ENCODE measurements at places on chromosomes 5 and 9.

DNA sequence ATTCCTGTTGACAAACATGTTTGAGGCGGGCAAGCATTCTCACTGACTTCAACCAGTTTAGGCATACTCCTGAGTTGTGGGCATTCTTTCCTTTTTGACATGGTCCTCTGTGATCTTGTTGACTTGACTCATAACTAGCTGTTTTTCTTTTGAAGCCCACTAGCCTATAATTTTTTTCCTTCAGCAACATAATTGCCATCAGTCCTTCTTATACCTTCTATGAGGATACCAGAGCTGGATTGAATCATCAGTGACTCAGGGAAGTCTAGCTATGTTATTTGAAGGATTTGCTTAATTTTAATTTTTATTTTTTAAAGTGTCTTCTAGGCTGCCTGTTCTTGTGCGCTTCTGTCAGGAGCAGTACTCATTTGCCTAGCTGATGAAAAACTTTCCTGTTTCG is 259.5 kb downstream of the NR3C1 start:
- peak; percentile 77 for DNase-seq

DNA sequence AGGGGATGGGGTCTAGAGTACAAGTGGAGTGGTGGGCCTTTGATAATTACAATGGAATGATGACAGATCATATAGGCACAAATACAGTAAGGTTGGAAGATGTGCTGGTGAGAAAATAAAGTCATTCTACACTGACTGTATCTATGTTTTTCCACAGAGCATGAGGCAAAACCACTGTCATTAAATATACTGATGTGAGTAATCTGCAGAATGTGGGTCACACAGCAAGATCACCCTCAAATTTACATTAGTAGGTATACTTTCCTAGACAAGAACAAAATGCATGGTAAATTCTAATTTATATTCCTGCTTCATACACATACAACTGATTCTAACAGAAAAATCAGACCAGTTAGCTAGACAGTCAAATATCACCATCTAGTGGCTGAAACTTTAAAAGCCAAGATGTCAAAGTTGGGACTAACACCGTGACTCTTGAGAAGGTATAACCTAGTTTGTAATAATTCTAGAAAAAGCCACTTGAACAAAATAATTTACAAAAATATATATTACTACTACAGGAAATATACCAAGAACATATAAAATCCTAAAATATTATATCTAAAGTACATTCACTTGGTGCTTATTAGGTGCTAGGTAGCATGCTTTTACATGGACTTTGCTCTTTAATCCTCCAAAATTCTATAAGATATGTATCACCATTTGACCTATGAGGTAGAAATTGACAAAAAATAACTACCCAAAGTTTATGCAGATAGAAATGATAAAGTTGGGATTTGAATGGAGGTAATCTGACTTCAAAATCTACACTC is 19.5 kb downstream of the TTC33 start:
- peak; percentile 63 for DNase-seq

GRCh38 chr5:151121665-151122064 is 35.9 kb downstream of the ANXA6 start:
- DNase-seq: no peak

GRCh38 chr5:124053340-124053739 is 541.4 kb downstream of the CSNK1G3 start:
- DNase-seq: no peak

GRCh38 chr5:179805529-179806249 is 977 bp downstream of the MGAT4B start:
- DNase-seq: peak; percentile 44

DNA sequence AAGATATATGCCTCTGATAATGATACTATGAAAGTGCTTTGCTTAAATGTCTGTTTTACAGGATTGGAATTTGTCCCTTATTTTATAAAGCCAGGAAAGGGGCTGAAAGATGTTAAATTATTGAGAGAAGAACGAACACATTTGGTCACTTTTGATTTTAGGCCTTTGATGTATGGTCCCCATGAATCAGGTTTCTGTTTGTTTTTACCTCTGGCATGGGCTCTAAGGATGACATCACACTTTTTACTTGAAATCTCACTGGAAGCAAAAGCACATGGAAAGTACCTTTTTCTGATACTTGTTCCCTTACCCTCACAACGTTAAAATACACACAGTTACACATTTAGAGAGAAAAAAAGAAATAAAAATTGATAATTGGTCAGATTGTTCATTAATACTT is 6.9 kb downstream of the OTULIN start:
- DNase-seq: peak; percentile 50

DNA sequence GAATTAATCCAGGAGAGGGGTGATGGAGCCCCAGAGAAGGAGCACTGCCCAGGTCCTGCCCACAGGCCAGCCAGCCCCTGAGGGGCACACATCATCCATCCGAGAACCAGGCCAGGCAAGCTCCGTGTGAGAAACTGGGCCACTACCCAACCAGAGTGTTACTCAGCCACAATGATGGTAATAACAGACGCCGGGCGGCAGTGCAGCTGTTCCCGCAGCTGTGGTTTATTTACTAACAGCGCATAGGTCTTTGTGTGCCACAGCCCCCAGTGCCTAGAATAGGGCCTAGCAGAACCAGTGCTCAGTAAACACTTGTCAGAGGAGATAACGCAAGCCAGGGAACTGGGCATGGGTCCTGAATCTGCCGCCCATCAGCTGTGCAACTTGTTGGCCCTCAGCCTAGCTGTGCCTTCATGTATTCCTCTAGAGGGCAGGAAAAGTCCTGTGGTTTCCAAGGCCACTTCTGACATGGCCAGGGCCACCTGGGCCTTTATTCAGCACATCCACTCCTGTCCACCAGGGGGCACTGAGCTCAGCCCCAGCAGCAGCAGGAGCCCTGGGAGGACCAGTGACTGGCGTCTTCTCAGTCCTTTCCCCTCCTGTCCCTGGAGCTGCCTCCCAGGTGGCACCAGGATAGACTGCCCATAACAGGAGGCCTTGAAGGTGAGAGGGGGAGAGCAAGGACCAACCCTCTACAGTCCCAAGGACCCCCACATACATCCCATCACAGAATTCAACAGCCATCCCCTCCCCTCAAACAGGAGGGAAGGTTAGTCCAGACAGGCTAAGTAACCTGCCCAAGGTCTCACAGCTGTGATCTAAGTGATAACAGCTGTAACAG is 2.1 kb downstream of the MXD3 start:
- DNase-seq: peak; percentile 84

DNA sequence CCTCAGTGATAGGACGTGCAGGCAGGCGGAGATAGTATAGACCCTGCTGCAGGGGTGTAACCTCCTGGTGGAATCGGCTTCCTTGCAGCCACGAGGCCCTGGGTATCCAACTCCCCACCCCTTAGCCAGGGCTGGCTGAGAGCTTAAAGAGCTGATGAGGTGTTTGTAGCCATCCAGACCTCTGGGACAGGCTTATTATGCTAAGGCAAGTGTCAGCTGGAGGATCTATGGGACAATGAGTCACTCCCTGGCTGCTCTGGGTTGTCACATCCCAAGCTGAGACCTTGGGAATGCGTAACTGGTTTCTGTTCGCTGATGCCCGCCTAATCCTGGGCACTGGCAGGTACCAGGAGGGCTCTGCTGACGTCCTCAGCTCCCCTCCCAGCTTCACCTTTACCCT is 38.9 kb downstream of the DAB2IP start:
- no peak for DNase-seq

DNA sequence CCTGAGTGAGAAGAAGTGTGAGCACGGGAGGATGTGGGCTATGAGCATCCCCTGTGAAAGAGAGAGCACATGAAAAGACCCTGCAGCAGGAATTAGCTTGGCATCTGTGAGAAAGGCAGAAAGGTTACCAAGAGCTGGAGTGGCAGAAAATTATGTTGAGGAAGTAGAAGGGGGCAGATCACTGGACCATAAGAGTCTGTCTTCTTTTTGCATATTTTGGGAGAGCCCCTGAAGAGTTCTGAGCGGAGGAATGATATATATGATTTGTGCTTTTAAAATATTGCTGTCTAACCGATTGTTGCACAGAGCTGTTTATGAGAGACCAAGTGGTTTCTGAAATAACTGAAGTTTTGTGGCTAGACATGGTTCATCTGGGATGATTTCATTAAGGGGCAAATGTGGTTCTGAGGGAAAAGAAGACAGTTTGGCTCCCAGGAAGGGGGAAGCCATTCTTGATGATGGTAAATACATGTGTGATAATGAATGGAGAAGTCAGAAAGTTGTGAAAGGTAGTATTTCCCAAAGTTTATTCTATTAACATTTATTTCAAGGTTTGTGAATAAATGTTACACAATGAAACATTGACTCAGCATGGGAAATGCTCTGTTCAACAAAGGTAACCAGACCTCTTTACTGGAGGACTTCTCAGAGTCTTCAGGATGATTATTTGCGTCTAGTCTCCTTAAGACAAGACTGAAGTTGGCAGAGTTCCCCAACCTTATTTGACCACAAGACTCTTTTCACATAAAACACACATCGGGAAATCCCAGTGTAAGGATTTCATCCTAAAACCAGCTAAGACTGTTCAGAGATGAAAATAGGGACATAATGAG is 31.5 kb upstream of the ADRB2 start:
- peak; percentile 84 for DNase-seq

GRCh38 chr5:181044662-181045305 is 4.7 kb downstream of the BTNL9 start:
- no peak for DNase-seq

GRCh38 chr5:72454996-72455395 is 52.2 kb downstream of the ZNF366 start:
- DNase-seq: no peak

DNA sequence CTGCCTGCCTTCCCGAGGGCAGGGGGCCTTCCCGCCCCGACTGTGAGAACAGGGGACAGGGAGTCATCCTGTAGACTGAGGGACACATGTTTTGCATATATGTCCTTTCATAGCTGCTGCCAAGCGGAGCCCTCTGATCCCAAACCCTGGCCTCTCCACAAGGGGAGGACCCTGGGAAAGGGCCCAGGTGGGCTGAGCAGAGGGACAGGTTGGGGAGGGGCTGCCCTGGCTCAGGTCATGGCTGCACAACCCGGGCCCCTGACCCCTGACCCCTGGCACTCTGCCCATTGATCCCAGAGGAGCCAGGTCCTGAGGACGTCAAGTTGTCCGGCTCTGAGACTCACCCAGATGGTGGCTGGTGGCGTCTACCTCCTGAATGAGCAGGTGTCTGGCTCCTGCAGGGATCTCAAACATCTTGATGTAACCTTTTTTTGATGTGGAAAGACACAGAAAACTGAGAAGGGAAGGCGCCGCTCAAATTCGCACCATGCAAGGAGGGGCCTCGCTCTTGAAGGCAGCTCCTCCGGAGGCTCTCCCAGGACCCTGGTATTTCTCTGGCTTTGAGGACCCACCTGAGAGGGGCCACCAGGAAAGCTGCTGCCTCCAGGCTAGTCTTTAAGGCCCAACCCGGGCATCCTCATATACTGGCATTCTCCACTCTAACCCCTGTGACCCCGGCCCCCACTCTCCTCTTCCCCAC is 71.9 kb downstream of the ZNF354C start:
- no peak for DNase-seq

DNA sequence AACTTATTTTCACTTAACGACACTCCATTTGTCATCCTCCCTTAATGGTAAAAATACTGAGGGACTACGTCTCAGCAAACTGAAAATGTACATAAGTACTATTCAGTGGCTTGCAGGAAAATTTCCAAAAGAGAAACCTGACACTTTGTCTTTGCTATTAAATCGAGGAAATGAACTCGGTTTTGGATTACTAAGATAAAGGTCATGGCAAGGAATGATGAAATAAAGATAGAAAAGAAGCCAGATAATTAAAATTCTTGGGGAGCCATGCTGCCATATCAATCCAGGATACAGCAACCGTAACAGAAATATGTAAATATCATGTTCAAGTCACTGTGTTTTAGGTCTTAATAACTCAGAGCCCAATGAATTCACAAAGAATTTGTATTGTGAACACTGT is 647.8 kb downstream of the CDH9 start:
- no peak for DNase-seq

- DNase-seq: peak; percentile 96
These were observed 9.5 kb upstream of the NFIL3 start for GRCh38 chr9:91433180-91433579.

GRCh38 chr5:3056866-3057265 is 305.4 kb upstream of the IRX2 start:
- DNase-seq: no peak

DNA sequence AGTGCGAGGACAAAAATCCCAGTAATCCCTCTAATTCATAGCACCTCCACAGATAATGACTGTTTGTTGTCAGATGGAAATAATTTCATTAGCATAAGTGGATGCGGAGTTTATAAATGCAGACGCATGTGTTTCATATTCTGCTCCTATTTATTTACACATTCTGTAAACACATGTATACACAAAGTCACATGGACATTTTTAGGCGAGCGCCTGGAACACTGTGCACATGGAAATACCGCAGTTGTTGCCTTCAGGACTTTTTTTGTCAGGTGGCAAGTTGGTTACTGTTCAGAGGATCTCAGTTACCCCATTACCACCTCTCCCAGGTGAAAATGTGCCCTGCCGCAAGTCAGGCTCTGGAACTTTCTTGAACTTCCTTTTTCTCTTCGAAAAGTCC is 40.3 kb upstream of the FBP1 start:
- no peak for DNase-seq

DNA sequence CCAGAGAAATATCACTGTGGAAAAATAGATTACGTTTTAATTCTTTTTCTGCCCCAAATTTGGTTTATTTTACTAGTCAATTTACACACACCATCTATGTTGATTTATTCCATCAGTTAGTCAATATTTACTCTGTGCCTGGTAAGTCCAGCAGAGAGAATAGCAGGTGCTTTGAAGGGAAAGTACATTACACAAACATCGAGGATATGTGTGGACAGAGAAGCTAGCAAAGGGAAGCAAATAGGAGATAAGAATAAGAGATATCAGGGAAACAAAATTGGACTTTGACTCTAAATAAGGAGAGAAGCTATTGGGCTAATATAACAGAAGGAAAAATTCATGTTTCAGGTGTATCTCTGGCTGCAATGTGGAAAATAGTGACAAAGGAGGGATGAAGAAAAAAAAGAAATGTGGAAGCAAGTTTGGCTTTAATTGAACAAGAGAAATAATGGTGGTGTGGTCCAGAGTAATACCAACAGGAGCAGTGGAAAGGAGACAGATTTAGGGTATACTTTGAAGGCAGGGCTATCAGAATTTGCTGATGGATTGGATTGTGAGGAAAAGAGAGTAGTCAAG is 587.7 kb upstream of the CDH6 start:
- DNase-seq: no peak

All from epithelial cell of esophagus (primary cell).